ENCODE measurements at places on chromosomes 3 and 15.

DNA sequence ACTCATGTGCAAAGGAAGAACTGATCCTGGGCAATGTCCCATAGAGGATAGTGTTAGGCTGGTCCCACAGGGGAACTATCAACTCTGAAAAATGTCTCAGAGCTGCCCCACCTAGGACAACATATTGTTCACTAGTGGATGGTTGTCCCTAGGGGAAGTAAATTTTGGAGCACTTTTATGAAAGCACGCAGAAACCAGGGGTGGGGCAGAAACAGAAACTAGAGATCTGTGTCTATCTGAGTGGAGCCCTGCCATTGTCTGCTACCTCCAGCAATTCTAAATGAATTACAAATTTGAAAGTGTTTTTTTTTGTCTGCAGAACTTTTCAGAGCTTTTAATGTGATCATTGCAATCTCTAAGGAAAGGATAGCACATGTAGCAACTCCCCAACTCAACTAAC lies 357.1 kb upstream of the PROK2 start:
- no peak for DNase-seq

- DNase-seq = no peak
Observed at GRCh38 chr15:78850941-78851755, 21.5 kb upstream of the MORF4L1 start.

DNA sequence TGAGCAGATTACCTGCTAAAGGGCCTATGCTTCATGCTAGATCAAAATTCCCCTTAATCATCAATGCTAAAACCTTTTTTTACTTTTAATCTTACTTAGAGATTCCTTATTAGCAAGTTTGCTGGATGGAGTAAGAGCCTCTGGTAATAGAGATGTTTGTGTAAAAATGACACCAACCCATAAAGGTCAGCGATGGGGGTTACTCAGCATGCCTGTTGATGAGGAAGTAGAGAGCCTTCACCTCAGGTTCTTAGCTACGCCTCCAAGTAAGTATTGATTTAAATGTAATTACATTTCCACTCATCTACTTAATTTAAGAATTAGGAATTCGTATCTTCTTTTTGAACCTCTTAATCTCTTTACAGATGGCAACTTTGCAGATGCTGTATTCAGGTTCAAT lies 38.8 kb downstream of the DNAJC13 start:
- no peak for DNase-seq

GRCh38 chr3:18744472-18744871 lies 319.3 kb upstream of the SATB1 start:
- DNase-seq = no peak

DNA sequence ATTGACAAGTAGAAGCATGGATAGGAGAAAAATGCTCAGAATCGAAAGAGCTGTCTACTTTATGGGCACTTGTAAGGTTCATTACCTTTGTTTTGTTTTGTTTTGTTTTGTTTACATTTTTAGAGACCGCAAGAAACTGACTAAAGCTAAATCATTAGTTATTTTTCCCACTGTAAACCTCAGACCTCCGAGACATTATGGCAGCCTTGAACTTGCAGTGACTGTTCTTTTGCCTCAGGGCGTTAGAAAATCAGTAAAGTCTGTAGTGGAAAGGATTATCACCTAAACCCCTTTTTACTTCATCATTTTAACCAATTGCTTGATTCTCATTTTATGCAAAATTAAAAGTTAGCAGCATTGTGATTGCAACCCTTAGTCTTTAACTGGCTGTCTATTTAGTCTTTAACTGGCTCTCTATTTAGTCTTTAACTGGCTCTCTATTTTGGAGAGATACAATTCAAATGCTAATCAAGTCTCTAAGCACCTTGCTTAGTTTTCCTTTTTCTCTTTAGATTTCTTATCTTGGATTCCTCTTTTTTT lies 383.3 kb upstream of the ROBO2 start:
- DNase-seq = no peak

- no peak for DNase-seq
Observed at GRCh38 chr15:101610611-101611000, 41.6 kb downstream of the TM2D3 start.

- no peak for DNase-seq
Observed at GRCh38 chr3:7484636-7485035, 623.7 kb downstream of the GRM7 start.

DNA sequence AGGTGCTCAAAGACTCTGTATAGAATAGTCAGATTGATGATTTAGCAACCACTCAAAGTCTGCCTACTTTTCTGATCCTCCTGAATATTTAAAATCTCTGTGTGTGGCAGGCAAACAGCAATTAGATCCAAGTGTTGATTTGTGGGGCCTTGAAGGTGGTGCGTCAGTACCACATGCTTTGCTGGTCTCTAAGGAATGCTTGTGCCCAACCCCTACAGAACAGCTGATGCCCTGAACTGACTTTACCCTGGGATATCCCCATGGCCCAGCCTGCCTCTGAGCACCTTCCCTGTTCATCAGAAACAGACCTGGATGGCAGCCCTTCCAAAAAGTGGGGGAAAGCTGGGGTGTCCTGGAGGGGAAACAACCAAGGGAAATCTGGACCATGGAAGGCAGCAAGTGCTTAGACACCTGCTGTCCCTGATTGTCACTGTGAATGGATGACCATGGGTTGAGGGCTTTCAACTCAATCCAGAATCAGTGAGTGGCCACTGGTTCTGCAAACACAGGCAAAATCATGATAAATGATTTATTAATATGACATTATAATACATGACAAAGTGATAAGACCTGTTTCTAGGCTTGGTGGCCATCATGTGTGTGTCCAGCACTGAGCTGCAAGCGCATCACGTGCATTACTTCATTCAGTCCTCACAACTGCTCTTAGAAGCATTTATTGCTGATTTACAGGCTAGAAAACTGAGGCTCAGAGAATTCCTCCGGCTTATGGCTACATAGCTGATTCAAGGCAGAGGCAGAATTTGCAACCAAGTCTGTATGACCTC lies 76.1 kb upstream of the TPM1 start:
- no peak for DNase-seq

- DNase-seq = peak; percentile 90
Observed at GRCh38 chr3:50321336-50322114, 1.0 kb downstream of the HYAL2 start.

- DNase-seq = no peak
Observed at GRCh38 chr3:81620849-81621248, 140.6 kb downstream of the GBE1 start.

- DNase-seq = no peak
Observed at GRCh38 chr15:71232411-71232810, 117.1 kb downstream of the THSD4 start.

DNA sequence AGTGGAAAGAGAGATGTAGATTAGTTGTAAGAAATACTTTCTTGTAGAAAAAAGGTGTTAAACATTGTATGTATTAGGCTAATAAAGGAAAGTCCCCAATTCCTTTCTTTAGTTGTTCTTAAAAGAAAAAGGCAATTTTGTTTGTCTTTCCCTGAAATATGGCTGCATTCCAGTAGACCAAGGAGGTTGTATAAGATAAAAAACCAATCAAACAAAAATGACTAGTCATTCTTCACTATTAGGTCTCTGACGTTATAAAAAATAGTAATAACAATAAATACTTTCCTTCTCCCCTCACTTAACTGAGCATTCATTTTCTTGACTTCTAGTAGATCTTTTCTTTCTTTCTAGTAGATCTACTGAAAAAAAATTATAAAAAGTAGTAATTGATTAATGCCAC lies 8.6 kb upstream of the PPM1L start:
- no peak for DNase-seq

GRCh38 chr3:26202169-26202568 lies 412.3 kb downstream of the OXSM start:
- DNase-seq = no peak

DNA sequence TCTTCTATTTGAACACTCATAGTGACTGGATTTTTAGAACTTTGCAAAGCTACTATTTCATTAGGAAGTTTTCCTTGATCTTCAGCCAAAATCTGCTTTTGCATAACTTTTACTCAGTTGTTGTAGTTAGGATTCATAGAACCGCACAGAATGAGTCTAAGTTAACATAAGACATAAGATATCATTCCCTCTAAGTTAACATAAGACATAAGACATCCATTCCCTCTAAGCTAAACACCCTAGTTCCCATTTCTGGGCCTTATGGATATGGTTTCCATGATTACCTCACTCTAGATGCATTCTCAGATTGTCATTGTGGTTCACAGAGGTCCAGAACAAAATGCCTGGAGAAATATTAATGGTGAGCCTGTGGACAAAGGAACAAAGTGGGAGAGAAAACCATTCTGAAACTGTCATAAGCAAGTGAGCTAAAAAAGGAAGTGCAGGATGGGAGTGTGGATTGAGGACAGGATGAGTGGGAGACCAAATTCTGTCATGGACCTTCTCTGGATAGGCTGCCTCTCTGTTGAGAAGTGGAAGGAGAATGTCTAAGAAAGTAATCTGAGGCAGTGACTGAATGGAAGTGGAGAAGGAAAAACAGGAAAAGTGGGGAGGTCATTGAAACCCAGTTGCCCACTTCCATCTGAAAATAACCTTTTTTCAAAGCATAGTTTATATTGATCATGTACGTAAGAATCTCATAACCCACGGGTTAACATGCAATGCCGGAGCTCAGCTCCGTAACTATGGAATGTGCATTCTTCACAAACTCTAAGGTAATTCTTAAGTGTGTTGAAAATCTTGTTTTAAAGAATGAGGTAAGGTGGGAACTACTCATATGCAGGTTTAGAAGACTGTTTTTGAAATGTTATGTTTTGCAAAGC lies 37.4 kb upstream of the SECISBP2L start:
- DNase-seq = no peak

DNA sequence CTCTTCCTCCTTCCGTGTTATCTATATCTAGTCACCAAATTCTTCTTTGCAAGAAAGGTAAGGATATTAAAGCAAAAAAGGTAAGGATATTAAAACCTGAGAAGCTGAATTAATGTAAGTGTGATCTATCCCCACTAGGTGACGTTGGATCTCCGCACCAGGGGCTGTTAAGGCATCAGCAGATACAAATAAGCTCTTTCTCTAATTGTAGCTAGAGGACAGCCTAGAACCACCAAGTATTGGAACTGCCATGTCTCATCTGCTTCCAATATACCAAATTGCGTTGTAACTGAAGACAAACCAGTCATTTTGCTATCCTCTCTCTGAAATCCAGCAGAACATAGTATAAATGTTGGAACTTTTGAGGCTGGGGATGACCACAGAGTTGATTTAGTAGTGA lies 471.2 kb upstream of the TGFBR2 start:
- DNase-seq = no peak

DNA sequence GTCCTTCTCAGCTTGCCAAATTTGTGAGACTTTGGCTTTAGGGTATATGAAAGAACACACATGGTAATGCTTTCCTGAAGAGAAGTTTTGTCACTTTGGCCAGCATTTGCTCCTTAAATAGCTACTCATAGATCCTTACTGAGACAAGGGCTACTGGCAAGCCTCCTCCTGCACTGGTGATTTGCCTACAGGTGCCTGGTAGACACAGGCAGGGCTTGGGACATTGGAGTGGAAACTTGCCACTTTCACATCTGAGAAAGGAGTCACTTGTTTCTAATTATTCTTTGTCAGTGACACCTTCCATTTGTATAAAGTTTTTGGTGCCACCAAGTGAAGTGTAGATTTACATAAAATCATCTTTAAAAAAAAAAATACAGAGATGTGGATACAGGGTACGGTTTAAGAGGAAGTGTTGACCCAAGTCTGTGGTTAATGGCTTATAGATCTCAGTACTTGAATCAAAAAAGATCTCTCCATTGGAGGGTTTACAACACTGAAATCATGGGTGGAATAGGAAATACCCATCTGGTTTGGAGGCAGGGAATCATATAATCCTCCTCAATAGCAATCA lies 132.8 kb upstream of the GADL1 start:
- no peak for DNase-seq

DNA sequence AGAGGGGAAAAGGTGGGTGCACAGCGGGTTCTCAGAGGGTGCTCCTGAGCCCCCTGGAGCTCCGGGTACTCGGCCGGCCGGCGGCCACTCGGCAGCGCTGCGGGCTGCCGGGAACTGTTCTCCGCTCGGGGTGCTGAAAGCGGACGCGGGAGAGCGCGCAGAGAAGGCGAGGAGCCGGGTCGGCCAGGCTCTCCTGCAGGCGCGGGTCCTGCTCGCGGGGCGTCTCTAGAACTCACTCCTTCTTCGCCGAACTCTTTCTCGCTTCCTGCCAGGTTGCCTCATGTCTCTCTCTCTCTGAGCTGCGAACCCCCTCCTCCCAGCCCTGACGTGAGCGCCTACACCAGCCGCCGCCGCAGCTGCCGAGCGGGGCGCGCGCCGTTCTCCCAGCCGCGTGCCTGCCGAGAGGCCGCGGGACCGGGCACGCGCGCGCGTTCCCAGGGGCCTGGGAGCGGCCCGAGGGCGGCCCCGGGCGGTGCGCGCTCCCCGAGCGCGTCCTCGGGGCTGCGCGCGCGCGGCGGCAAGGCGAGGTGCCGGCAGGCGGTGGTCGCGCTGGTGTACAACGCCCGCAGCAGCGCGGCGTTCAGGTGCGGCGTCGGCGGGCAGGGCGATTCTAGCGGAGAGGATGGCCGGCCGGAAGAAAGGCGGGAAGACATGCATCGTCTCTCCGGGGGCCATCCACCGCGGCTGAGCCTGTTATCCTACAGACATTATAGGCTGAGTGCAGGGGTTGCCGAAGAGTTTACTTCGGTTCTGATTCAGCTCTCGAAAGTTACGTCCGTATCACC lies at the start of gene PEX5L:
PEX5L (minus strand) TSS at position 267 of the 785 bp plus-strand sequence. CDS start 338 bp downstream, outside the sequence.
- DNase-seq = peak; percentile 54

DNA sequence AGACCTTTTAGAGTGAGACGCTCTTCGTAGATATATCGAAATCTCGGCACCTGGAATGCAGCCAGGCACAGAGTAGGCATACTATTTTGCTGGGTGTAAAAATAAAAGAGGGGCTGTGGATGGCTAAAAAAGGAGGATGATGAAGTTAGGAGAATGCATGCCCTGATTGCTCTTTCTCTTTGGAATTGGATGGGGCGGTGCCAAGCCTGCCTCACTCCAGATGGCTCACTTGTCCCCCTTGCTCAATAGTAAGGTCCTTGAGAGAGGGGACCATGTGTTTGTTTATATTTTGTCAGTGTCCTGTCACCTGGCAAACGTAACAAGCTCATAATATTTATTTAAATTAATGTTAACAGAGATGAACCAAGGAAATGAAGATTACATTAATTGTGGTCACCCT lies 33.0 kb downstream of the SNRK start:
- no peak for DNase-seq

DNA sequence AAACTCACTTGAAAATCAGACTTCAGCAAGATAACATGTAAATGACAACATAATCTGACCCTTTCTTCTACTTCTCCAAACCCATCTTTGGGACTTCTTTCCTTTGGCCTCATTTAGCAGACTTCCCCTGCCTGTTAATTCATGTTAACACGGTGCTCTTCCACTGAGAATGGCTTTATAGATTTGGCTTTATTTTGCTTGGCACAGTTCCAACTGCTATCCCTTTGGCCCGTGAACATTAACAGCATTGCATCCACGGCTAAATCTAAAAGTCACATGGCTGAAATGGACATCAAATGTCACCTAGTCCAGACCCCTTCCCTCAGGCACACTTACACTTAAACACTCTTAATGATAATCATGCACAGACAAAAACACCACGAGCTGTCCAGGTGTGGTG lies 3.8 kb downstream of the ZMAT3 start:
- DNase-seq = no peak

GRCh38 chr3:169591159-169591951 lies 72.2 kb downstream of the MECOM start:
- no peak for DNase-seq

GRCh38 chr3:12356175-12356574 lies 67.3 kb downstream of the PPARG start:
- DNase-seq = no peak

- peak; percentile 27 for DNase-seq
Observed at GRCh38 chr3:102536456-102536855, 101.6 kb downstream of the ZPLD1 start.

GRCh38 chr3:88003115-88003755 lies 55.6 kb downstream of the CGGBP1 start:
- DNase-seq = peak; percentile 23
